ENCODE measurements at places on chromosomes 12 and 14.

- no peak for DNase-seq
These were observed 8.8 kb upstream of the TMEM106C start for GRCh38 chr12:47954467-47955045.

- no peak for DNase-seq
These were observed 137.1 kb upstream of the FOXG1 start for GRCh38 chr14:28629328-28630004.

DNA sequence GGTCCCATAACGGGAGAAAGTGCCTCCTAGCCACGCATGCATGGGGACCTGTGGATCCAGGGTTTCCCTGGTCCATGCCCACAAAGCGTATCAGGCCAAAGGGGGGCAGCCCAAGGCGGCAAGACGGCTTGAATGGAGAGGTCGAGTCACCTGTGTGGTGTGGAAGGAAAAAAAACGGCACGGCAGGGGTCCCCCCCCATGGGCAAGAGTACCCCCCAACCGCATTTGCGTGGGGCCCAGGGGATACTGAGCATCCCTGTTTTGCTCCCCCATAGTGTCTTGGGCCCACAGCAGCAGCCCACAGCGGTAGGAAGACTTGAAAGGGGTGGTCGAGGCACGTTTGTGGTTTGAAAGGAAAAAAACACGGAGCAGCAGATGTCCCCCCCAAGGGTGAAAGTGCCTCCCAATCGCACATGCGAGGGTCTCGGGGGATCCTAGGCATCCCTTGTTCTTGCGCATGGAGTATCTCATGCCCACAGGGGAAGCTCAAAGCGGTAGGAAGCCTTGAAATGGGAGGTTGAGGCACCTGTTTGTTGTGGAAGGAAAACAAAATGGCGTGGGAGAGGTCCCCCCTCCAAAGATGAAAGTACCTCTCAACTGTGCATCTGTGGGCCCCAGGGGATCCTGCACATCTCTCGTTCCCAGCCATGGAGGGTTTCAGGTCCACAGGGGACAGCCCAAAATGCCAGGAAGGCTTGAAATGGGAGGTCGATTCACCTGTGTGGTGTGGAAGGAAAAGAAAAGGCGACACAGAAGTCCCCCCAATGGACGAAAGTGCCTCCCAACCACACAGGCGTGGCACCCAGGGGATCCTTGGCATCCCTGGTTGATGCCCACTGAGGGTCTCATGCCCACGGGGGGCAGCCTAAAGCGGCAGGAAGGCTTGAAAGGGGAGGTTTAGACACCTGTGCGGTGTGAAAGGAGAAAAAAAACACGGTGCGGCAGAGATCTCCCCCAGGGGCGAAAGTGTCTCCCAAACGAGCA, 577.5 kb downstream of the ALG10 start:
- no peak for DNase-seq

GRCh38 chr12:31702047-31702446, 26.8 kb downstream of the AMN1 start:
- no peak for DNase-seq

DNA sequence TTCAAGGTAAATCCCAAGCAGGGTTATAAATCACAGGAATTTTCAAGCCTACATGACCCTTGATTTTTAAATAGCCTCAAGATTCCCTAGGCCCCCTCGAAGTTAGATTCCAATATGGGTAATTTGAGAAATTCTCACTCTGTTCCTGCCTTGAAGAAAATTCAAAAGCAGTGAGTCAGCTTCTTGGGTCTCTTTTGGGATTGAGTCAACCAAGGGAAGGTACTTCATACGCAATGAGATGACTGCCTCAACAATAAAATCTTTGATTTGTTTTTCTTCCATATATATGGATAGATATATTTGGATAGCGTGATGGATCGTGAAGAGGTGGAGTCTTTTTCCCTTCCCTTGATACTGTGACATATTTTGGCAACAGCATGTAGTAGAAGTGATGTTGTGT, 180.4 kb upstream of the ATP2B1 start:
- DNase-seq, result no peak

- DNase-seq, result no peak
These were observed 214.4 kb downstream of the BMP4 start for GRCh38 chr14:53742233-53742620.

DNA sequence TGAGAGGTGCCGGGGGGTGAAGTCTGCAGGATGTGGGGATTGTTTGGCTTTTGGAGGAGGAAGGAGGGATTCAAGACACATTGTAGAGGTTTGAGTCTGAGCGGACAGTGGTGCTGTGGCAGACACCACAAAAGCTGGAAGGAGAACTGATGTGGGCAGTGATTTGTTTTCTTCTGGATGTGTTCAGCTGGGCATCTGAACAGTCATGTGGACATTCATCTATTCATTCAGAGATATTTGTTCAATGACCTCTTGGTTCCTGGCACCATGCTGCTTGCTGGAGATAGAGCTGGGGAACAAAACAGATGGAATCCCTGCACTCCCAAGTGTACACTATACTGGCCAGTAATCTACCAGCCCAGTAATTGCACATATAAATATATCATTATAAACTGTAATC, 64.0 kb downstream of the PTPN11 start:
- DNase-seq, result no peak

- DNase-seq, result no peak
These were observed 3.3 kb upstream of the PRKAB1 start for GRCh38 chr12:119664642-119665041.

- DNase-seq, result no peak
These were observed 724 bp downstream of the GTSF1 start for GRCh38 chr12:54472494-54473262.

DNA sequence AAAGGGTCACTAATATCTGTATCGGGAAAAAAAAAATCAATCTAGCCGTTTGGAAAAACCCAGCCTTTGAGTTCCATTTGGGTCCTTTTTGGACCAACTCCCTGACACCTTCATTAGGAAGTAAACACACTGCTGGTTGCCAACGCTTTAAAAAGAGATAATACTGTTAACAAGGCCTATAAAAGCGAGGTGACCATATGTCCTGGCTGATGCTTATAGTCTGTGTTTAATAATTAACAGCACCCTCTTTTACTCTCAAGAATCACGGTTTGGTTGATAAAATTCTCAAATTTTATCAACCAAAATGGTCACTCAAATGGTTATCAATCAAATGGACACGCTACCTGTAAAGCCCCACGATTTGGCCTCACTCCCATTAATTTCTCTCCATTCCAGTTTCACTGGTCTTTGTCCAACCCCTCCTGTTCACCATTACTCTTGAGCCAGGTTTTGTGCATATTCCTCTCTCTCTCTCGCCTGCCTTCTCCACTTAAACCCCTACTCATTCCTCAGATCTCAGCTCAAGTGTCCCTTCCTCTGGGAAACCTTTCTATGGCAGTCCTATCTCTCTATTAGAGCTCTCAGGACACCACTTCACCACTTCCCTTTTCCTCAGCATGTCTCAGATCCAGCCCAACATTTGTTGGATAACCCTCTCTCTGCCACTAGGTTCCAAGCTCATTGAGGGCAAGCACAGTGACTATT, 9.5 kb downstream of the BTG1 start:
- no peak for DNase-seq

- no peak for DNase-seq
These were observed 36.4 kb upstream of the SYT10 start for GRCh38 chr12:33476058-33476457.

GRCh38 chr12:12689647-12690300, 6.2 kb downstream of the GPR19 start:
- DNase-seq, result no peak

DNA sequence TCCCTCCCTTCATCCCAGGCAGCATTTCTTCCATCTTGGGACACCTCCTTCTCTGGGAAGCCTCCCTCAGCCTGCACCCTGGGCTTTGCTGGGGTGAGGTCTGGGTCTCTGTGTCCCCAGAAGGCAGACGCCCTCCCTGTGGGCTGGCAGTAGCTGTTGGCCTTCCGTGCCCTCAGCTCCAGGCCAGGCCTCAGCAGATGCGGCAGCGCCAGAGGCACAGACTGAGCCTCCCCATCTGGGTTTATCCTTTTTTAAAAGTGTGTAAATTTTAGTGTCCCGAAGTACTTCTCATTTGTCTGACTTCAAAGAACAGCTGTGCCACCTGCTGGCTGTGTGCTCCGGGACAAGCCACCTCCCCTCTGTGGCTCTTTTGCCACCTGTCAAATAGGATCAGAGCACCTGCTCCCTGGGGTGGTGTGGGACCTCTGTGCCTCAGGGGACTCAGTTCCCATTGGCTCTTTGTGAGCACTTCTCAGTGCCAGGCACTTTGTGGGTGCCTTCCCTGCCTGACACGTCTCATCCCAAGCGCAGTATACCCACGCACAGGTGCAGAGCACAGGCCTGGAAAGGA, 11.1 kb downstream of the EXOC3L4 start:
- no peak for DNase-seq
